ENCODE measurements at places on chromosomes 3 and 15.

- DNase-seq = no peak
These were observed 756 bp upstream of the RMDN3 start for GRCh38 chr15:40755812-40756208.

GRCh38 chr3:101142160-101142559, 148.9 kb upstream of the ABI3BP start:
- DNase-seq = no peak

DNA sequence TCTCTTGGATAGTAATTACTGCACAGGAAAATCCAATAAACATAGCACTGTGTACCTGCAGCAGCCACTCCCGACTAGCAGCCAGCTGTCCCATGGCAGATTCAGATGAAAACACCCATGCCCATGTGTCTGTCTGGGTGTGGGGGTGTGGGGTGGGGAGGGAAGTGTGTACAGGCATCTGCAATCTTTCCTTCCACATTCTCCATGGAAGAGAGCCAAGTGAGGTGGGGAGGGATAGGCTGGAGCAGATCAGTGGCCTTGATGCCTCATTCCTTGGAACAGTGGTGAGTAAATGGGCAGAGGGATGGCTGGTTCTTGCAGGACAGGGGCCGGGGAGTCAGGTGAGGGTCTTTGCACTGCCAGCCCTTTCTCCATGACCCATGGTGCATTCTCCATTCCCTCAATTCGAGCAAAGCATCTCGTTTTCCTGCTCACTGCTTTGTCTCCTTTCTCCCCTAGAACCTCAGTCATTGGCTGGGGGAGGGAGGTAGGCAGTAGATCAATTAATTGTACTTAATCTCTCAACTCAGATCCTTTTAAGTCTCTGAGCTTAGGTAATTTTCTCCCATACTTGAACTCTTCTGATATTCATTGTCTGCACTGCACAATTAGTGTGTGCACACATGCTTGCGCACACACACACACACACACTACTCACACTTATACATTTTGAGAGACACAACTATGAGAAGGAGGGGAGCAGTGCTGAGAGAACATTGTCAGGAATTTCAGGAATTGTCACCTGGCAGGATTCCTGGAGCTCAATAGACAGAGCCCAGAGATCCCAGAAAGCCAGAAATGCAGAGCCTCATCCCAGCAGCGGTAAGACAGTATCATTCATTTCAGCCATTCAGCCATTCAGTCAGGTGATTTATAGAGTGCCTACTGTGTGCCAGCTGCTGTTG, 31.9 kb downstream of the PDIA5 start:
- DNase-seq = peak; percentile 81

DNA sequence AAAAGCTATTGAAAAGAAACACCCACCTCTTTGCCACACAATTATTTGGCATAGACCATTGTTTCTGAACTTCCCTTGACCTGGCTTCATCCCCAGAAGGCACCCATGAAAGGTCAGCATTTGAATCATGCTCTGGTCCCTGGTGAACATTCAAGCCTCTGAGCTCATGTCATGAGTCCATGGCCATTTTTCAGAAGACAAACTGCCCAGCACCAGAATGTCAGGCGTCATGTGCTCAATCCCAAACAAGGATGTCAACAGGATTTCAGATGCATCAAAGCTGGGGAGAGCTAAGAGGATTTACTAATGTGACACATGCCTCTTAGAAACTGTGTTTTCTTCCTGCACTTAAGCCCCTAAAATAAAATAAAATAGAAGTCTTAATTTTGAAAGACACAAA, 41.3 kb downstream of the TMED3 start:
- no peak for DNase-seq

GRCh38 chr3:186669378-186670084, 3.7 kb downstream of the HRG start:
- no peak for DNase-seq

DNA sequence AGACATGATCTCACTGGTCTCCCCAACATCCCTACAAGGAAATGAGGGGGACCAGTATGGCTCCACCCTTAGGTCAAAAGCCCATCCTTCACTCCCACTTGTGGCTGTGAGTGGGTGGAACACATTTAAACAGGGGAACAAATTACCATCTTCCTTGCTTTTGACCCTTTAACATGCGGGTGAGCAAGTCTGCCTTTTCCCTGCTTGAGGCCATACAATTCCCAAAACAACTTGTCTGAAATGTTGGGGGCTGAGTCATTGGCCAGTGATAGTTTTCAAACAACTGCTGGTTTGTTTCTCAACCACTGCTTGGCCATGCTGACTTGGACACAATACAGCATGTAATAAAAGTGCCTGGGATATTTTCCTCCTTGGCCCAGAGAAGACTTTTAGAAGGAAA, 39.6 kb downstream of the COL8A1 start:
- peak; percentile 74 for DNase-seq

DNA sequence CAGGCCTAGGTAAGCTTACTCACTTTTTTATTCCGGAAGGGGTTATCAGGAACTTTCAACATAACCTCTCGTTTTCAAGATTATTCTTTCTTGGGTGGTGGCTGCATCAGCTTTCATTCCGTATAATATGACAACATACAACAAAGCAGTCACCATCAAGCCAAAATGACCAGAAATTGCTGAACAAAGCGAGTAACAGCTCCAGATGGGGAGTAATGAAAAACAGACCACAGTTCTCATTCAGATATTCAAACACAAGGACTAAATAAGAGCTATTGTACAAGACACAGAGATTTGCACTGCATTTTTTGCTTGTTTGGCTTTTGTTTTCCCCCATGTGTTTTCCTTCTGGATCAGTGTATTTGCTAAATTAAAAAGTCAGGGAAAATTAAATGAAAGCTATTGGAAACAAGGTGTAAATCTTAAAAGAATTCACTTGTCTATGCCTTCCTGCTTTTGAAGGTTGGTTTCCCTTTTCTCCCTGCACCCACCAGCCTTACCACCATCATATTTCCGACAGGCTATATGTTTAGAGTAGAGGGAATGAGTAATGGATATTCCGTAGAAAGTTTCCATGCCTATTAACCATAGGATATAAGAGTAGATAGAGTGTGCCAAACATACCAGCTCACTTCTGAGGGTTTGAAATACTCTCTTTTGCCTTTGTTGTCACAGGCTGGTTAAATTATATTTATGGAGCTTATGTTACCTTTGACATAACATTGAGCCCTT, 213.6 kb downstream of the RBMS3 start:
- DNase-seq = peak; percentile 66

- DNase-seq = no peak
These were observed 56.0 kb downstream of the CAPN7 start for GRCh38 chr3:15262021-15262420.

GRCh38 chr3:7669641-7670040, 808.7 kb downstream of the GRM7 start:
- DNase-seq = no peak

GRCh38 chr15:38928431-38928830, 363.8 kb upstream of the RASGRP1 start:
- no peak for DNase-seq

GRCh38 chr15:52658955-52659354, 20.2 kb downstream of the ATOSA start:
- no peak for DNase-seq

DNA sequence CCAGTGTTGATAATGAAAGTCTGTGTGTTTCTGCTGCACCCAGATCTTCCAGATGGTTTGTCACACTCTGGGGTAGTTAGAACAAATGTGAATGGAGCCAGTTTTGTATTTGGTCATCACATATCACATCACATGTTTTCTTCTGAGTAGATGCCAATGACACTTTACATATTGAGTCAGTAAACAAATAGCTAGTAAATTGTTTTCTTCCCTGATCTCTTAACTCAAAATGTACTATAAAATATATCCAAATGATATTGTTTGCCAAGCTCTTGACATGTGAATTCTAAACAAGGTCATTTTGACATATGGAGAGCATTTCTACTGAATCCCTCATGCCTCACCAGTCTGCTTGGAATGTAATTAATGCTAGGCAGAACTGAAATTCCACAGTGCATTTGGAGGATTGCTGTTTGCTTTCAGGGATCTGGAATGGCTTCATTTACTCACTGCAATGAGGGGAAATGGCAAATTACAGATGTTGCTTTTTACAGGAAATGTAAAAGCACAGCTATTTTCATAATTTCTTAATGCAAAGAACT, 45.0 kb downstream of the PDHB start:
- peak; percentile 88 for DNase-seq

DNA sequence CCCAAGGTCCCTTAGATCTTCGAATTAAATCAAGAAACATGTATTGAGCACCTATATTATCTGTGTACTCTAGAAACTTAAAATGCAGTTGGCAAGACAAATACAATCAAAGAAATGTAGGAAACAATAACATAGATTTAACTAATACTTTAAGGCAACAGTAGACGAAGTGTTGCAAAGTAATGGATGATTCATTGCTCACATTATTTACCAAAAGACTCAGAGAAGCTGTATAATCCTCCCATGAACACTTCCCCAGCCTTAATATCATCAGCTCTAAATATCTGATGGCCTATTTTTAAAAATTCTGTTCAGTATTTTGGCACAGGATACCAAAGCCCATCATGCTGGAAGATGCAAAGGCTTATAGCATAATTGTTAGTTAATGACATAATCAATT, 272.1 kb upstream of the TTC14 start:
- no peak for DNase-seq

- DNase-seq = peak; percentile 15
These were observed 196.0 kb upstream of the TOPAZ1 start for GRCh38 chr3:44045476-44046275.
